Coronary artery (tissue), 2 donors: ENCODE measurements at places on chromosomes 12 and 14.
A peak's percentile ranks its signal among the peaks of the same experiment; 100 is the strongest.

DNA sequence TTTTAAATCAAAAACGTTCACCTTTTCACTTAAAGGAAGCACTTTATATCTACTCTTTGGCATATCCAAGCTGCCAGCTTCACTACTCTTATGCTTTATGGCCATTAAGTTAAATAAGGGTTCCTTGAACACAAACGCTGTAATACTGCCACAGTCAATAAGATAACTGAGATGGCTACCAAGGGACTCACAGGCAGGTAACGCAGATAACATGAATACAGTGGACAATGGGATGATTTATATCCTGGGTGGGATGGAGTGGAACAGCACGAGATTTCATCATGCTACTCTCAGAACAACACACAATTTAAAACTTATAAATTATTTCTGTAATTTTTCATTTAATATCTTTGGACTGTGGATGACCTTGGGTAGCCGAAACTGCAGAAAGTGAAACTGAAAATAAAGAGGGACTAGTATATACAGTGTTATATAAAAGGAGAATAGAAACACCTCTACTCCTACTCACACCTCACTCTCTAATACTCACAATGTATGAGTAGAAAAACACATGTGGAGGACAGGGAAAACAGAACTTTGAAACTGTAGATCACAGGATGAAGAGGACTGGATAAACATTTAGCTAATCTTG lies 367.3 kb downstream of the C12orf50 start:
- DNase-seq = no peak

DNA sequence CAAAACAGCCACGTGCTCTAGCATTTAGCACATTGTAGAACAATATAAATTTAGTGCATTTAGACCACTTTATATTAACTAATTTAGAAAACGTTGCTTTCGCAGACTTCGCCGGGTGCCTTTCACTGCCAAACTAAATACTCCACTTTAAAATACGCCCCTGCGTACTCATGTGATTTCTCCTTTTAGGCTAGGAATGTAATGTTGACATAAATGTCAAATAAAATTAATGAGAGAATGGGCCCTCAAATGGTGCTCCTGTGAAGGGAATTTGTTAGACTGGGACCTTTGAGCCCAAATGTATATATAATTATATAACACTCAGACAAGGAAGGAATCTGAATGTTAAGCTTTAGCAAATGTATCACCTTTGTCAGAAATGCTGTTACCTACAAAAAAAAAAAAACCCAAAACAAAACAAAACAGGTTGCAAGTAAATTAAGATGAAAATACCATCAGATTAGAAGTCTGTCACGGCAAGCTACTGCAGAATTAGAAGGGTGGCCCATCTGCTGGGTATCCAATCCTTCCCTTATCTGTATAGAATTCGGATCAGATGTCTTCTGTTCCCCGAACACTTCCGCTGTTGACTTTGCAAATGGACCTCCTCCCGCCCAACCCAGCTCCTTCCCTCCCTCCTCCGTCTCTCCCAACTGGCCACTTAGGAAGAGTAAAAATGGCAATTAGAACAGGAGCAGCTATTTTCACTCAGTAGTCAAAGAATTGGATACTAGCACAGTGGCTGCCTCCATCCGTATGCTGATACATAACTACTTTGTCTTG lies 159.3 kb upstream of the FOXN3 start:
- no peak for DNase-seq

- no peak for DNase-seq
Observed at GRCh38 chr12:126027825-126028224, 962.6 kb downstream of the AACS start.

GRCh38 chr14:99562856-99563748 lies 40.9 kb downstream of the CCDC85C start:
- no peak for DNase-seq

- no peak for DNase-seq
Observed at GRCh38 chr12:56601503-56601902, 28.6 kb downstream of the BAZ2A start.

GRCh38 chr12:93938931-93939330 lies 209.4 kb upstream of the PLXNC1 start:
- no peak for DNase-seq

GRCh38 chr12:14264778-14265177 lies 100.7 kb upstream of the ATF7IP start:
- no peak for DNase-seq

DNA sequence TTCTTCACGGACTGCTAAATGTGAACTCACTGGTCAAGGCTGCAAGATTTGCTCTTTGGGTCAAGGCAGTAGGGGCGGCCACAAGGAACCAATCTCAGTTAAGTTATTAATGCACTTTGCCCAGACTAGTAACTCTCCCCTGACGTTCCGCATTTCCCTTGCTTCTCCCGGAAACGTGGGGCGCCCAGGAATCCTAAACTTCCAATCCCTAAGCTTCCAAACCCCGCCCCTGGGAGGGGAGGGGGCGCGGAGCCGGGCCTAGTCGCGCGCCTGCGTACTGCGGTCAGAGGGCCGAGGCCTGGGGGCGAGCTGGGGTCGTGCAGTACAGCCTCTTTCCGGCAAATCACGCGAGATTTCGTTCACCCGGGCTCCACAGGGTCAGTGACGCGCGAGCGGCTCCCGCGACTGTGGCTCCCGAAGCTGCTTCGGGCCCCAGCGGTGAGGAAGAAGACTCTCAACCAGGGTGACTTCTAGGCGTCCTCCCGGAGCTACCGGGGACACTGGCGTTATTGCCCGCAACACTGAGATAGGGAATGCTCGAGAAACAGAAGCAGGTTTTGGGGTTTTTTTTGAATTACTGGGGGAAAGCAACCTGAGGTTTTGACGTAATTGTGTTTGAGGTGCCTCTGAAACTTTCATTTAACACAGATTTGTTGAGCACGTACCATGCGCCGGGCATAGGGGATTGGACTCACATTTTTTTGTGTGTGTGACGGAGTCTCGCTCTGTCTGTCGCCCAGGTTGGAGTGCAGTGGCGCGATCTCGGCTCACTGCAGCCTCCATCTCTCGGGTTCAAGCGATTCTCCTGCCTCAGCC lies at the start of gene PTGR2:
Gene PTGR2, plus strand, starts transcription at position 265 of the 816 bp plus-strand sequence. CDS start 7,032 bp downstream, outside the sequence.
- DNase-seq = peak; percentile 98

GRCh38 chr12:100293017-100293416 lies 26.0 kb downstream of the SCYL2 start:
- no peak for DNase-seq

GRCh38 chr12:38921025-38921677 lies 15.8 kb upstream of the CPNE8 start:
- no peak for DNase-seq

DNA sequence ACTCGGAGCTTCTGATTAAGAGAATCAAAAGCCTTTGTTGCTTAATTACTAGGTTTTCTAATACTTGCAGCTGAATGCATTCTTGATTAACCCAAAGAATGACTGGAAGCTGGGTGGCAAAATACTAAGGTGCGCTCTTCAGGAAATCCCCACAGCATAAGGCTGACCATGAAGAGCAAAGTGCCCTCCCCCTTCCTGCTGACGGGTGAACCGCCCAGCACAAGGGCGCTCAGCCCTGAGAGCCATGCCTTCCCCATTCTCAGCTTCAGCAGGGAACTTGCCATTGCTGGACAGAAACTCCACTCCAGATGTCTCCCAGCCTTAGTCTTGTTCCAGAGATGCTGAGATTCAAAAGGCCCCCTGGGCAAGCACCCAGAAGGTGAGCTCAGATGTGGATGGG lies 27.2 kb upstream of the FBRSL1 start:
- DNase-seq = no peak

- no peak for DNase-seq
Observed at GRCh38 chr12:66290716-66291200, 11.5 kb upstream of the HELB start.

GRCh38 chr12:123987022-123987421 lies 14.0 kb downstream of the ZNF664 start:
- no peak for DNase-seq

- no peak for DNase-seq
Observed at GRCh38 chr12:76688631-76689030, 75.3 kb upstream of the ZDHHC17 start.

GRCh38 chr12:21608196-21608595 lies 3.5 kb upstream of the GYS2 start:
- DNase-seq = no peak

DNA sequence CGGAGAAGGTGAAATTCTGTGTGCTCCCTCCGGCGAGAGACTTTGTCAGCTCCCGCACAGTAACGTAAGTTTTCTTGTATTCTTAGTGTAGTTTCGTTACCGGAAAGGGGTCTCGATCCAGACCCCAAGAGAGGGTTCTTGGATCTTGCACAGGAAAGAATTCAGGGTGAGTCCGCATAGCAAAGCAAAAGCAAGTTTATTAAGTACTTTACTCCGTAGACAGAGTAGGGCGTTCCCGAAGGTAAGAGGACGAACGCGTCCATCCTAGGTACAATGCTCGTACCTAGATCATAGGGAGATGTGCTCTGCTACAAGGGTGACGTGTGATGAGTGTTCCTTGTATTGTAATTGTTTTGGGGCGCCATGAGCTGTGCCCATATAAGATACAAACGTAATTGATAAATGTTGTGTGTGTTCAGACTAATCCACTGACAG lies 293 bp downstream of the IFI27L1 start:
- no peak for DNase-seq

DNA sequence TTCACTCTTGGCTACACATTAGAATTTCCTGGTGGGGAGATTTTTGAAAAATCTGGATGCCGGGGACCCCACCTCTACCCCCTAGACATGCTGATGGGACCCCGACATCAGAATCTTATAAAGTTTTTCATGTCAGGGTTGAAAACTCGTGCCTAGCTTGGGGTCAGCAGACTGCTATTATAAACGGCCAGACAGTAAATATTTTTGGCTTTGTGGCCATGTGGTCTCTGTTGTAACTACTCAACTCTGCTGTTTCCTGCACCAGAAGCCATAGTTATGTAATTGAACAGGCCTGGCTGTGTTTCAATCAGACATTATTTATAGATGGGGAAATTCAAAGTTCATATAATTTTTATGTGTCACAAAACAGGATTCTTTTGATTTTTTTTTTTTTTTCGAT lies 41.6 kb downstream of the ACACB start:
- no peak for DNase-seq

DNA sequence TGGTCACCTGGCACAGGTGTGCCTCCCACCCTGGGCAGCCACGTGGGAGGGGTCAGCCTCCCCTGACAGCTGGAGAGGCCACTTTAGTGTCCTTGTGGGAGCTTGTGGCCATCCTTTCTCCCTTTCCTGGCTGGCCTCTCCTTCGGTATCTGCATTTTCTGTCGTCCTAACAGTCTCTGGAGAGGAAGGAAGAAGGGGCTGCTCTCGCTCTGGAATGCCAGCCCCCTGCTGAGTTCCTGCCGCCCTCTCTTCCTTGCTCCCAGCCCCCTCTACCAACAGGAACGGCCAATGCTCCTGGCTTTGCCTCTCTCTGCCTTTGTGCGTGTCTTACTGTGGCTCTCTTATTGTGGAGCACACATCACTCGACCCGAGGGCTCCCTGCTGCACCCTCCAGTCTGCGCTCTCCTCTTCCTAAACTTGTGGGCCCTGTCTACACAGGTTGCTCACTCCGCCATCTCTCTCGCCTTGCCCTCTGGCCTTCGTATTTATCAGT lies 70.8 kb downstream of the FBXL14 start:
- peak; percentile 47 for DNase-seq

GRCh38 chr14:95696741-95697140 lies 10.5 kb downstream of the TCL1B start:
- DNase-seq = no peak

GRCh38 chr12:40993158-40993557 lies 195.0 kb upstream of the PDZRN4 start:
- DNase-seq = no peak

DNA sequence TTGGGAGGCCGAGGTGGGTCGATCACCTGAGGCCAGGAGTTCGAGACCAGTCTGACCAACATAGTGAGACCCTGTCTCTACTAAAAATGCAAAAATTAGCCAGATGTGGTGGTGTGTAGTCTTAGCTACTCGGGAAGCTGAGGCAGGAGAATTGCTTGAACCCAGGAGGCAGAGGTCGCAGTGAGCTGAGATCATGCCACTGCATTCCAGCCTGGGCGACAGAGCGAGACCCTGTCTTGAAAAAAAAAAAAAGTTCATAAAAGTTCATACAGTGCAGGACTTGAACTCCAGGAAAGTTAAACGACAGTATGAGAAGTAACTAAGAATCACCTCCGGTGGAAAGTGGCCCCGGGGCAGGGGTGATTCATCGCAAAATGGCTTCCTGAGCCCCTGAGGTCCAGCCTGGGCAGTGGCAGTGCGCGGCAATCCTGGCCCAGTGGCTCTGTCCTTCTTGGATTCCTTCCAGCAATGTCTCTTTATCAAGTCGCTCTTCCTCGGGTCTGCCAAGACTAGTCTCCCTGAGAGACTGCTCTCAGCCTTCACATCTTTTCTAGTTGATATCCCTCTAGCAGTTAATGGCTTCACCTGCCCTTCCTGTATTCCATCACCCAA lies 16.7 kb upstream of the MAP1LC3B2 start:
- DNase-seq = no peak

- DNase-seq = no peak
Observed at GRCh38 chr14:105460116-105460515, 14.5 kb upstream of the CRIP2 start.

DNA sequence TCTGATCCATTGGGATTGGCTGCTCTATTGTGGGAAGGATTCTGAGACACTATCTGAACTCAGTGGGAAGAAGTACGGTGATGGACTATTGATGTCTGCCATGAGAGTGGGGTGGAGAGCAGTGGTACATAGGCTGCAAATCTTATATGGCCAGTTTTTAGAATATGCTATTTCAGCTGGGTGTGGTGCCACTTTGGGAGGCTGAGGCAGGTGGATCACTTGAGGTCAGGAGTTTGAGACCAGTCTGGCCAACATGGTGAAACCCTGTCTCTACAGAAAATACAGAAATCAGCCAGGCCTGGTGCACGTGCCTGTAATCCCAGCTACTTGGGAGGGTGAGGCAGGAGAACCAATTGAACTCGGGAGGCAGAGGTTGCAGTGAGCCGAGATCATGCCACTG lies 505.9 kb downstream of the MED13L start:
- DNase-seq = no peak
